GM12891 (cell line): ENCODE measurements at places on chromosomes 3 and 15.
A peak's percentile ranks its signal among the peaks of the same experiment; 100 is the strongest.

- DNase-seq = no peak
These were observed 23.1 kb downstream of the CXCR6 start for GRCh38 chr3:45966371-45966791.

GRCh38 chr3:35932995-35933394 is 293.7 kb downstream of the ARPP21 start:
- no peak for DNase-seq

DNA sequence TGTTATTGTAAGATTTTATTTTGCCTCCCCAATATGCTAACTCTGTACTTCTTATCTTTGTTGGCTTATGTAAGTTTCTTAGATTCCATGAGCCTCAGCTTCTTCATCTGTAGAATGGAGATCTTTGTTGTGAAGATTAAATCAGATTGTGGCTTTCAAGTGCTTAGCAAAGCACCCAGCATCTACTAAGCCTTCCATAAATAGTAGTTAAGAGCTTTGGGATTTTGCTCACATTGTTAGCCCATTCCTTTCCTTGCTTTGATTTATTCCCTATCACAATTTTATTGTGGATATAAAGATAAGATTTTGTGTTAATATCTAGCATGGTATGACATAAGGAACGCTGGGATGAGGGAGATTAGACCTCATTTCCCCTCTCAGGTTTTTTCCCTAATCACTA is 501.4 kb downstream of the PYDC2 start:
- no peak for DNase-seq

DNA sequence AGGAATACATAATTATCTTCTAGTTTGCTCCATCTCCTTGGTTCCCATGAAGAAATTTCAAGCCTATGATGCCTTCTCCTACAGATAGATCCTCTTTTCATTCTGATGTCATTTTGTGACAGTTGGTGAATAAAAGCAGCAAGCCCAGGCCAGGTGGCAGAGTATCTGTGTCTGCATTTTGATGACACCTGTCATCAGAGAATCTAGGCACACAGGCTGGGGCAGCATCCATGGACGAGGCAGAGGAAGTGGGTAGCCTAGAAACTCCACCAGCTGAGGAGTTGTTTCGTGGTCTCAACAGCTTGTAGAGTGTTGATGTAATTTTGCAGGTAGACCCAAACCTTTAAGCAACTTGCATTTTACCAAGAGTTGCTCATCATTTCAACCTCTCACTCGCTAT is 269.8 kb downstream of the FEZF2 start:
- no peak for DNase-seq

DNA sequence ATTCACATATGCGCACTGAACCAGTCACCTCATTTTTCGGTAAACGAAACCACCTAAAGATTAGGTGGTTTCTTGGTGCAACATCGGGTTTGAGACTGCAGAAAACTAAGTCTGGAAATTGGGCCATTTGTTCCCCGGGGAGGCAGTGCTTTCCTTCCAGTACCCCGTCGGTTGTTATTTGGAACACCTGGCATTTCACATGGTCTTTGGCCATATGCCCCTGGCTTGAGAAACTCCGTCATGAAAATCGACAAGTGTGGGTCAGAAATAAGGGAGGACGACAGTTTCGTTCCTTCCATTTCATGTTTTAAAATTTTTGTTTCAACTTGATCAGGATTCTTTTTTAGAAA is 544 bp upstream of the GATM start:
- DNase-seq = no peak

GRCh38 chr3:173618703-173619102 is 221.2 kb downstream of the NLGN1 start:
- no peak for DNase-seq

GRCh38 chr15:66224946-66225345 is 28.6 kb downstream of the MEGF11 start:
- DNase-seq = no peak

- no peak for DNase-seq
These were observed 566.4 kb upstream of the SGO1 start for GRCh38 chr3:20752416-20752815.

- no peak for DNase-seq
These were observed 147.5 kb downstream of the LRTM1 start for GRCh38 chr3:54780336-54780735.

GRCh38 chr15:57283774-57284503 is 92.4 kb upstream of the CGNL1 start:
- no peak for DNase-seq

DNA sequence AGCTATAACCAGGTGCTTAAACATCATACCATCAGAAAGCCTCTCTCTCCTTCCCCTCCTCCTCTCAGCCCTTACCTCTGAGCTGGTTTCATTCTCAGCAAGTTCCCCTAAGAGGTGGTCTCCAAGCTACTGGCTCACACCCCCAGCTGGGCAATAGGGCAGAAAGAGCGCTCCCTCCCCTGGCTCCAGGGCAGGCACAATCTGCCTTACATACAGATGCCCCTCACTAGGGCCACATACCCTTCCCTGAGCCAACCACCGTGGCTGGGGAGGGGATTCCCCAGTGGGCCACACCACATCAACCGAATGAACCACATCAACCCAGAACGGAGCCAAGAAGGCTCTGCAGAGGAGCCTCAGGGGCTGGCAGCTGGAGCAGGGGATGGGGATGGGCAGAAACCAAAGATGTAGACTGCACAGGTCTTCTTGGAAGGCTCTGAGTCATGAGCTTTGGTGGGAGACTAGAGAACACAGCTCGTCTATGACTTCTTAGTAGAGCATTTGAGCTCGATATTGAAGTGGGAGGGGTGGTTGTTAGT is 4.6 kb upstream of the FBLN2 start:
- no peak for DNase-seq

- no peak for DNase-seq
These were observed 702 bp upstream of the GPX1 start for GRCh38 chr3:49358884-49359225.

DNA sequence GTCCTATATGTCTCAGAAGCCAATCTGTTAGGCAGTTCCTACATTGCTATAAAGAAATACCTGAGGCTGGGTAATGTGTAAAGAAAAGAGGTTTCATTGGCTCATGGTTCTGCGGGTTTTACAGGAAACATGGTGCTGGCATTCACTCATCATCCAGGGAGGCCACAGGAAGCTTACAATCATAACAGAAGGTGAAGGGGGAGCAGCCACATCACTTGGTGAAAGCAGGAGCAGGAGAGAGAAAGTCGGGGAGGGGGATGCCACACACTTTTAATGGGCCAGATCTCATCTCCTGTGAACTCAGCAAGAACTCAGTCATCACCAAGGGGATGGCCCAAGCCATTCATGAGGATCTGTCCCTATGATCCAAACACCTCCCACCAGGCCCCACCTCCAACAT is 9.1 kb downstream of the SLC49A4 start:
- DNase-seq = no peak

GRCh38 chr3:56869157-56869889 is 67.6 kb upstream of the ARHGEF3 start:
- no peak for DNase-seq

- peak; percentile 11 for DNase-seq
These were observed 55.0 kb downstream of the CFAP20DC start for GRCh38 chr3:58994746-58995330.

DNA sequence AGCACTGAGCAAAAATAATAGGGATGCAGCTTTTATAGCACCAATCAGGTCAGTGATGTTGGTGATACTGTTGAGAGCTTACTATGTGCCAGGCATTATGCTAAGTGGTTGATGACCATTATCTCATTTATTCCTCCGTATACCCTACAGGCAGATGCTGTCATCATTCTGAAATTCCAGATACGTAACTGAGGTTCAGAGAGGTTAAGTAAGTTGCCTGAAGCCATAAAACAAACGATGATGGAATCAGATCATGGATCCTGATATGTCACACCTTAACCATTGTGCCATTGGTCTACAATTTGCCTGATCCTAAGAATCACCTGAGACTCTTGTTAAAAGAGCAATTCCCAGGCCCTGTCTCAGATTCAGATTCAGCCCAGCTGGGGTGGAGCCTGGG is 49.5 kb downstream of the ST6GAL1 start:
- no peak for DNase-seq

DNA sequence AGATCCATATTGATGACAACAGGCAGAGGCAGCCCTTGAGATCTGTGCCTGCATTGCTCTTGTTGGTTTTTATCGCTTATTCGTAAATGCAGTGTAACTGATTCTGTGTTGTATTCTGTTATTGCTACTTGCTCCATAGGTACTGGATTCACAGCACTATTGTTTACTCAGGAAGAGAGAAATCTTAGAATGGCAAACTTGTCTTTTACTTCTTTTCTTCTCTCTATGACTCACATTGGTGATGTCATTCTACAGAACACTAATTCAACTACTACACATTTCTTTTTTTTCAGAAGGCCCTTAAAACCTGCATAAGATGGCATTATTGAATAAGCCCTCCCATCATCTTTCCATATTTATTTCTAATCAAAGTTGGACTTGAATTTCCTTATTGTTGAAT is 201.0 kb upstream of the GBE1 start:
- no peak for DNase-seq

- DNase-seq = no peak
These were observed 105.5 kb downstream of the NLGN1 start for GRCh38 chr3:173502983-173503568.

- DNase-seq = no peak
These were observed 141.7 kb downstream of the FBLN2 start for GRCh38 chr3:13690636-13691035.

GRCh38 chr3:111541911-111542483 is at the start of gene CD96:
CD96 (plus strand) TSS chr3:111542197; CDS start chr3:111542249, 52 bp downstream.
- no peak for DNase-seq
